ENCODE measurements at places on chromosomes 6 and 20. TPM values are rescaled to one million over a fixed set of nuclear protein-coding genes. Genes with fewer than 3 reads are reported as not detected.

GRCh38 chr20:37484331-37484730 lies 36.7 kb upstream of the NNAT start:
- no peak overlapping the region for H3K27ac ChIP-seq
- peaks cover 13% of the 10 kb centered on the region for H3K27me3 ChIP-seq
- H3K36me3 ChIP-seq = no peaks in the 10 kb centered on the region

Gene SRF
- total RNA-seq = 34.5 TPM

DNA sequence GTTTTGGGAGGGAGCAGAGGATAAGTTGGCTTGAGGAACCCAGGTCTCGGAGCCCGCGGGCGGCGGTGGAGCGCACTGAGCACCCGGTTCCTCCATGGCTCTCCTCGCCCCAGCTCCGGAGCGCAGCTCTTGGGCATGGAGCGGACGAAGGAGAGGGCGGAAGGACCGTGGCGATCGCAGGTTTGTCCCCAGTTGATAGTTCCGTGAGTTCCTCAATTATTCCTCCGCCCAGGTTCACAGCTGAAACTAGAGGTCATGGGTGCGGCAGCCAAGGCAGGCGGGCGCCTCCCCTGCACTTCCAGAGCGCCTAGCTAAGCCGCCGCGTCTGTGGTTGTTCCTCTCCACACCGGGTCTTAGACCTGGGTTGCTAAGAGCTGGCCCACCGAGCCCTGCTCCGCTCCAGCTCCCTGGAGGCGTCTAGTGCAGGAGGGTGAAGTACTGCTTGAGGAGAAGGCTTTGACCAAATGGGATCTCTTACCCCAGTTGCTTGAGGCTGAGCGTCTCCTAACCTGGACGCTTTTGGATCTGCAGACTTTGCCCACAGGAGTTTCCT lies at the start of gene HTR1B:
Gene HTR1B (minus strand): TSS at position 184 of the 553 bp plus-strand sequence. CDS start 88 bp downstream, at position 96.
- no peaks in the 10 kb centered on the region for H3K36me3 ChIP-seq
- H3K4me3 ChIP-seq = no peak within 1 kb of the TSS
- no peak for DNase-seq

GRCh38 chr20:23374441-23374840 lies 12.5 kb downstream of the GZF1 start:
- no peak for DNase-seq
- H3K27ac ChIP-seq = no peak overlapping the region
- peaks cover 3% of the 10 kb centered on the region for H3K4me1 ChIP-seq
- H3K27me3 ChIP-seq = no peaks in the 10 kb centered on the region
- peaks cover 53% of the 10 kb centered on the region for H3K36me3 ChIP-seq
- no peak overlapping the region for H3K4me3 ChIP-seq

DNA sequence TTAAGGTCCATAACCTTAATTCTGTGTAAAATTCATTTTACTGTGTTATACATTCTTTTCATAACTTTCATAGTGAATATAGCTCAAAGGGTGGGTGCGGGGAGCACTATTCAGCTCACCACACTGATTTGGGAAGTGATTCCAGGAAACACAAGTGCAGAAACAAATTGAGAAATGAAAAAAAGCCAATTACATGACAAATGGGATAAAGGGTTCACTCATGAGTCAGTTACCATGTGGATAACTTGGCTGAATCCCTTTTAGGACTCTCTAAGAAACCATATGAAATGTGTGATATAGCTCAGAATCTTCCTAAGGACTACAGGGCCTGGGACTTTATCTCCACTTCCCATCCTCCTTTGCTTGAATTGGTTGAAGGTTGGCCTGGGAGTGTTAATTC lies 3.1 kb upstream of the BTN2A1 start:
- no peak for DNase-seq
- no peak overlapping the region for H3K4me3 ChIP-seq
- H3K4me1 ChIP-seq = peaks cover 24% of the 10 kb centered on the region
- no peaks in the 10 kb centered on the region for H3K27me3 ChIP-seq

DNA sequence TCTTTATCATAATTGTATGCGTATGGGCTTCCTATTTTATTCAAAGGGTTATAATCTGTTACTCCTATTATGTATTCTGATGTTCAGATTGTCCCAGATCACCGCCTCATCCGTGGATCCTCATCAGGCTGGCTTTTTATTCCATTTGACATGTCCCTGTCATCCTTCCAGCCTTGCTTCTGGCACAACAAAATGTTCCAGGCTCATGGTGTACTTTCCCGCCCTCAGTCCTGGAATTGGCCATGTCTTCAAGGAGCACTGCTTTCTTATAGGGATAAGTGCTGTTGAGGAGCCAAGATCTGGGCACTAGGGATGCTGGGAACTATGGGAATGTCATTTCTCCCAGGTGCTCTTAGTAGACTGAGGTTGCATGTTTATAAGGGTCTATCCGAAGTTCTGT lies 207.8 kb downstream of the JARID2 start:
- H3K36me3 ChIP-seq = peaks cover 27% of the 10 kb centered on the region
- H3K27ac ChIP-seq = no peak overlapping the region
- H3K27me3 ChIP-seq = no peaks in the 10 kb centered on the region
- no peak overlapping the region for H3K4me3 ChIP-seq

GRCh38 chr20:24388828-24389380 lies 80.5 kb upstream of the SYNDIG1 start:
- H3K36me3 ChIP-seq = no peaks in the 10 kb centered on the region
- H3K4me1 ChIP-seq = peaks cover 34% of the 10 kb centered on the region
- H3K27ac ChIP-seq = peak overlapping the region; percentile 58
- no peaks in the 10 kb centered on the region for H3K27me3 ChIP-seq

Gene C2
- 0.99 TPM for total RNA-seq

DNA sequence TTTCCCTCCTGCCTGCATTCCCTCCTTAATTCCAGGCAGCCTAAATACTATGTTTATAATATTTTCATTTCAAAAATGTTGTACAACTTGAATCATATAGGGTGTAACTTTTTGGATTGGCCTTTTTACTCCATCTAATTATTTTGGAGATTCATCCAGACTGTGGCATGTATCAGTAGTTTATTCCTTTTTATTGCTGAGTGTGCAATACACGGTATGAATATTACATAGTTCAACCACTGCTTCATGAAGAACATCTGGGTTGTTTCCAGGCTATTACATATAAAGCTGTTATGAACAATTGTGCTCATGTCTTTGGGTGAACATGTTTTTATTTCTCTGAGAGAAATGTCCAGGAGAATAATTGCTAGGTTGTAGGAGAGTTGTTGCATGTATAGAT lies 253.5 kb upstream of the SLC35B3 start:
- no peak overlapping the region for H3K27ac ChIP-seq
- H3K4me1 ChIP-seq = no peaks in the 10 kb centered on the region
- H3K4me3 ChIP-seq = no peak overlapping the region
- no peaks in the 10 kb centered on the region for H3K36me3 ChIP-seq
- DNase-seq = no peak
- no peaks in the 10 kb centered on the region for H3K27me3 ChIP-seq

Gene HLA-A
- total RNA-seq = 1,275 TPM

DNA sequence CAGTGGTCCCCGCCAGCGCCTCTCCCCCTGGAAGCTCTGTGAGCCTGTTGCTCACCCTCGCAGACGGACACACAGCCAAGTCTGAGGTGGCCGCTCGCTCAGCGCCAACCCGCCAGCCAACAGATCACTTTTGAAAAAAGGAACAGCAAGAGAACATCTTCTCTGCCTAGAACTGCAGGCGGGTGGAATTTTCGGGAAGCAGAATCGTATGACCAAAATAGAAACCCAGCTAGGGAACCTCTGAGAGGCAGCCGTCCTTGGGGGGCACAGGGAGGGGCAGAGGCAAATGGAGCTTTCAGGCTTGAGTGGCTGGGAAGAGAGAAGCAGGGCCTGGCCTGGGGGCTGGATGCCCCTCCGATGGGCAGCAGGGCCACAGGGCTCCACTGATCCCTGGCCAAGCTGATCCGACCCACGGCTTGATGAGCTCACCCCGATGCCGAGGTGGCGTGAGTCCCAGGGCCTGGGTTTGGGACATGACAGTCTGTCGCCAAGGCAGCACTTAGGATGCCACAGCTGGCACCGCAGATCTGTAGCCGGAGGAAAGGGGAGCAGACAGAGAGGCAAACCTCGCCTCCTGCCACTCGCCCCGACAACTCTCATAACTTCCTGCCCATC lies 9.8 kb downstream of the NFATC2 start:
- H3K27ac ChIP-seq = peak overlapping the region; percentile 99
- DNase-seq = peak; percentile 51
- no peaks in the 10 kb centered on the region for H3K27me3 ChIP-seq
- peaks cover 53% of the 10 kb centered on the region for H3K36me3 ChIP-seq

Gene HEY2
- total RNA-seq = not detected

DNA sequence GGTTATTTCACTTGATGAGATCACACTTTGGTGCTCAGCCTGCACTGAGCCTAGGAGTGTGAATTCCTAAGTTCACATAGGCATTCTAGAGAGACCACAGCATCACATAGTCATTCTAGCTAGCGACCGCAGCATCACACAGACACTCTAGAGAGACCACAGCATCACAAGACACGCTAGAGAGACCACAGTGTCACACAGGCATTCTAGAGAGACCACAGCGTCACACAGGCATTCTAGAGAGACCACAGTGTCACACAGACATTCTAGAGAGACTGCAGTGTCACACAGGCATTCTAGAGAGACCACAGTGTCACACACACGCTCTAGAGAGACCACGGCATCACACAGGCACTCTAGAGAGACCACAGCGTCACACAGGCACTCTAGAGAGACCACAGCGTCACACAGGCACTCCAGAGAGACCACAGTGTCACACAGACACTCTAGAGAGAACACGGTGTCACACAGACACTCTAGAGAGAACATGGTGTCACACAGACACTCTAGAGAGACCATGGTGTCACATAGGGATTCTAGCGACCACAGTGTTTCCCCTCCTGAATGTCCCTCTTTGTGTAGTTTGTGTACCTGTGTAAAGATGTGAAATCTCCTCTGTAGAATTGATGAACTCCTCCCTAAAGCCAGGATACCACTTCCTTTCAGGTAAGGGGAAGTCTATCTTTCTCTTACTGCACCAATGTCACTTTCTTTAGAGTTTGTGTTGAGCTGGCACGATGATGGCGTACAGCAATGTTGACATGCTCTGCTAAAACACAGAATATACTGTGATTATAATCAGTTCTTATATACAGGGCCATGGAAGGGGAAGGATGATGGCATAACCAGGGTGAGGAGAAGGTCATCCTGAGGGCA lies 169.4 kb downstream of the ZDHHC14 start:
- DNase-seq = peak; percentile 80
- H3K27me3 ChIP-seq = peaks cover 3% of the 10 kb centered on the region
- peak overlapping the region; percentile 74 for H3K27ac ChIP-seq
- no peak overlapping the region for H3K4me3 ChIP-seq
- H3K4me1 ChIP-seq = peaks cover 29% of the 10 kb centered on the region
- H3K36me3 ChIP-seq = no peaks in the 10 kb centered on the region

GRCh38 chr6:28727559-28728211 lies 196.1 kb downstream of the TRIM27 start:
- no peak overlapping the region for H3K4me3 ChIP-seq
- peaks cover 8% of the 10 kb centered on the region for H3K4me1 ChIP-seq
- H3K27ac ChIP-seq = no peak overlapping the region
- DNase-seq = no peak

GRCh38 chr6:96162711-96163120 lies 146.9 kb downstream of the FUT9 start:
- H3K27me3 ChIP-seq = no peaks in the 10 kb centered on the region
- H3K27ac ChIP-seq = no peak overlapping the region
- no peaks in the 10 kb centered on the region for H3K36me3 ChIP-seq
- H3K4me3 ChIP-seq = no peak overlapping the region

DNA sequence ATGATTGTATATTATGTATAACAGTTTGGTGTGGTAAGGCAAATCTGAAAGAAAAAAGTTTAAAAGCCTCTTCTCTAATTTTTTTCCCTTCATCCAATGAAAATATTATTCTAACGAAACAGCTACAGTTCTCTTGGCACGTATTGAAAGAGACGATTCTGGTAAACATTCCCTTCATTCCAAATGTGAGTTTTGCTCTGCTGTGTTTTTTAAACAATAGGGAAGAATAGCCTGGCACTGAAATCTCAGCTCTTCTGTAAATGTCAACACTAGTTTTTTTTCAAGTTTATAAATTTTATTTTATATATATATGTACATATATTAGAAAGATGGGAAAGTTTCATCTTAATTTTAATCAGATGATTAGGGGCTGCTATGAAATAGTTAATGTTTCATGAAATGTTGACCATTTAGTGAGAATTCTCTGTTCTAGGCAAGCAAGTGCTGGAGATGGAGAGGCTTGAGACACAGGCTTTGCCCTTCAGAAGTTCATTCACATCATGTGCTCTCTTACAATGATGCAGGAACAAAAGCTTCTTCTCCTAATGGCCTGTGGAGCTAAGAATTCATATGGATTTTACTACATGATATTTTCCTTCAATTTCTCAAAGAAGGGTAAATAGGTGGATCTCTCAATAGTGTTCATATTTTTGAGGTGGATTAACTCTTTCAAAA lies 4.1 kb downstream of the PAQR8 start:
- H3K27me3 ChIP-seq = no peaks in the 10 kb centered on the region
- H3K4me3 ChIP-seq = no peak overlapping the region
- DNase-seq = no peak
- H3K4me1 ChIP-seq = peaks cover 72% of the 10 kb centered on the region

DNA sequence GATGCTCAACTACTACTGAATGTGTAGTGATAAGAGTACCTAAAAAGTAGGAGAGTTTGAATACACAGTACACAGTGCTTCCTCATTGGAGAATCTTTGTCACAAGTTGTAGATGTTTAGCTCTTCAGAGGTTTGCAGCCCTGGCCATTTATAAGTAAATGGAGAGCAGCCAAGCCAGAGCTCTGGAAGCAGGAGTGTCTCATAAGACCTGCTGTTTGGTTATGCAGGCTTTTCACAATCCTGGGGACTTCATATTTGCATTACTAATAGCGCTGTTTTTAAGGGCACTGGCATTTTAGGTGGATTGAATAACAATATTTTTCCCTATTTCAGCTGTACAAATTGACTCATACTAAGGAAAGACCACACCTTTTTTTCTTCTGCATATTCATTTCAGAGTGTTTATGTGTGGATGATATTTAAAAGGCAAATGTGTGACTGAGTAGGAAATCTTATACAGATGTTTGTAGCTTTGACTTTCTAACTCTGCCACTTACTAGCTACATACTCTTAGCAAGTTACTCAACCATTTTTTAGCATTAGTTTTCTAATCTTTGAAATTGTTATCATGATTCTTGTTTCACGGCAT lies 730.5 kb upstream of the MAP3K7 start:
- no peaks in the 10 kb centered on the region for H3K36me3 ChIP-seq
- H3K4me3 ChIP-seq = no peak overlapping the region
- no peak overlapping the region for H3K27ac ChIP-seq
- no peaks in the 10 kb centered on the region for H3K27me3 ChIP-seq

DNA sequence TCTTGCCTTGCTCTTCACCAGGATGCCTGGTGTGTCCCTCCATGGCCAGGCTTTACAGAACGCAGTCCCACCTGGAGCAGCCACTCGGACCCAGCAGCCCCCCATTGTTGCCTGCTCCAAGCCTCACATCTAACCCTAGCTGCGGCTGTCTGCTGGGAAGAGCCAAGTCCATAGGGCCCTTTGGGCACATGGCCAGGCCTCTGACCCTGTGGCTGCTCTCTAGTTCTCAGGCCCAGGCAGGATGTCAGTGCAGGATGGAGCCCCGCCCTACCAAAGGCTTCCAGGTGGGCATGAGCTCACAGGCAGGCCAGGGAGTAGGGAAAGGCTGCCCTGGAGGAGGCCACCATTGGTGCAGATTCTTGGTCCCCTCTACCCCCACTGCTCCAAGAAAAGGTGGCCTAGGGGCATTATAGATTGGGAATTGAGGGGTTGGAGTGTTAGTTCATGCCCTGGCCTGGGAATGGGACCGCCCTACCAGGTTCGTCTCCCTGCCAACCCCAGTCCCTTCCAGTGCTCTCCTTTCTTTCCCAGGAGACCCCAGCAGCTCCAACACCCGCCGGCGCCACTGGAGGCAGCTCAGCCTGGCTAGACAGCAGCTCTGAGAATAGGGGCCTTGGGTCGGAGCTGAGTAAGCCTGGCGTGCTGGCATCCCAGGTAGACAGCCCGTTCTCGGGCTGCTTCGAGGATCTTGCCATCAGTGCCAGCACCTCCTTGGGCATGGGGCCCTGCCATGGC lies 18.7 kb downstream of the MAVS start:
- DNase-seq = no peak
- peaks cover 37% of the 10 kb centered on the region for H3K36me3 ChIP-seq
- H3K27me3 ChIP-seq = no peaks in the 10 kb centered on the region
- H3K27ac ChIP-seq = no peak overlapping the region
- no peak overlapping the region for H3K4me3 ChIP-seq
